ENCODE measurements at places on chromosomes 5 and 9.

DNA sequence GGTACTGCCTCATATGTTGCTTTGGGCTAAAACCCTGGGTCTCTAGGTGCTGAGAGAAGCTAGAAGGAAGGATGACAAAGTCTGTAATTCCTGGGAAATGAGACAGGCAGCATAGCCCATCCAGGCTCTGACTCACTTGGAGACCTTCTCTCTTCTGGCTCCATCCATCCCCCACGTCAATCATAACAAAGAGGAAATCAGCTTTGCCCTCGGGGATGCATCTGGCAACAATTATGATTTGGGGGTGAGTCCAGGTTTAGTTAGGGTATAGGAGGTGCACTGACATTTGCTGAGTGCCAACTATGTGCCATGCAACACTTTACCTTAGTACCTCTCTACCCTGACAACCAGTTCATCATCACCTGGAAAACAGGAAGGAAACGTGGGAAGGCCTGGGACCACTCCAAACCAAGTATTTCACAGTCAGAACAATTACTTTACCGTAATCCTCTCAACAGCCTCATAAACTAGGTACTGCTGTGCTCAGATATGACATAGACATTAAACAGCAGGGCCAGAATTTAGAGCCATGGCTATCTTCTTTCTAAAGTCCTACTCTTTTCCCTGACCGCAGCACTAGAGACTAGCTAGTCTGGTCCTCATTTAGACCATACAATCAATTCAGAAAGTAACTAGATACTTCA, 39.1 kb upstream of the GZMA start:
- no peak for DNase-seq

DNA sequence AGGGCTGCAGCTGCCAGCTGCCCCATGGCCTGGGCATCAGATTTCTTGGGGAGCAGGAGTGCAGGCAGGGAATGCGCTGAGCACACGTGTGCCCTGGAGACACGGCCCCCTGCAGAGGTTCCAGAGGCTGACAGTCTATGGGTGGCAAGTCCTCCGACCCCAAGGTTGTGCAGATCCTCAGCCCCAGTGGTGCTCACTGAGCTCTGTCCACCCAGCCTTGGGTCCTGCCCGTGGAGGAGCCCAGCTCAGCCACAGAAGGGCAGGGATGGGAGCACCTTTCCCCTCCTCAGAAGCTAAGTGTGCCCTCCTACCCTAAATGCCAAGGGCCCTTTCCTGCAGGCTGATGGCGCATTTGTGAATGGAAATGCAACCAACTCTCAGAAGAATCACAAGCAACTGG, 341.0 kb downstream of the IRX2 start:
- DNase-seq: no peak

DNA sequence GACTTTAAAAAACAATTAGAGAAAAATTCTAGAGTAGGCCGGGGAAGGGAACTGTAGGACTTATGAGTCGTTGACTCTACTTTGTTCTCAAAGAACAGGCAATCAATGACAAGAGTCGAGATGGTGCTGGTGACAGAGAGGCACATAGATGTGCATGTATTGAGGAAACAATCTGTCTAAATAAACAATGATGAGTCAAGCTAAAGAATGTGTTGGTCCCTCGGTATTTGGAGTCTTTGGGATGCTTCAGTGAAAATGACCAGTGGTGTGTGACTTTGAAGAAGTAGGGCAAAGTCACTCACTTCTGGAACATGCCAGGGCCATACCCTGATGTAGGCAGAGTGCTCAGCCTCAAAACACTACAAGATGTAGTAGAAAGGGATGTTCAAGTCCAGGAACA, 288.1 kb upstream of the PANK3 start:
- no peak for DNase-seq

DNA sequence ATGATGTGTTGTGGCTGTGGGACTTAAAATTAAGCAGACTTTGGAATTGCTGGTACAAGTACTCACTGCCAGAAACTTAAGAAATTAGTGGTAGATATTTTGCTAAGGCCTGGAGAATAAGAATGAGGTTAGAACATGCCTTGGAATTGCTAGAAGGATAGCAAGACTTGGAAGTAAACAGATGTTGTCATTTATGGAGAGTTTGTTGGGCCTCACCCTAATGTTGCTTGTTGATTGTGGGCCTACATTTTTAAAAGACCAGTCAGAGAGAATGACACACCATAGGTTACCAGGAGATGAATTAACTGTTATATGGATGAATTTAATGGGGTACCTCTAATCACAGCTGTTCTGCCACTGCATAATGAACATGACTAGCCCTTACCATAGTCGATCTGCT, 120.1 kb upstream of the GAS1 start:
- no peak for DNase-seq

DNA sequence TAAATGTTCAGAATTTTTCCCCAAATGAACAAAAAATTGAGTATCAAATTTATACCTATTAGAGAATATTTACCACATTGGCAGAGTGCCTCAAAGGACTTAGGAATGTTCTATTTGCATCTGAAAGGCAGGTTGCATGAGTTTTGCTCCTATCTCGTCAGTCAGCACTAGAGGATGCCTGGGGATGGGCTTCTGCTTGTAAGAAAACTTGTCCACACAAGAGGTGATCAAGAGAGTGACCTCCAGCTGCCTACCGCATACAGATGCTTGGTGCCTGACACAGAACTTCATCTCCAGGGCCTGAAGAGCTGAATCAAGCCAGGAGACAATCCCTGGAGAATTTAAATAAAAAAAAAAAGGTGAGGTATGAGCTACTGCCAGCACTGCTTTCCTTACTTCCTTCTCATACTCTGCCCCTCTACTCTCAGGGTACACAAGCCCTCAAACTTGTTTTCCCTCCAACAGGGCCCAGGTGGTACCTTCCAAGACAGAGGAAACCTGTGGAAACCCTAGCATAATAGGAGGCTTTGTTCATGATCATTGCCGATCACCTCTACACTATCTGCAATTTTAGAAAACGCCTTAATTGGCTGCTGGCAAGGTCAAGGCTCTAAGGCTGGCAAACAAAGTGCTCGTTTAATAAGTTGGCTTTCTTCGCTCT, 166.6 kb downstream of the ELAVL2 start:
- DNase-seq: no peak

GRCh38 chr9:7287986-7288385, 511.6 kb downstream of the DMAC1 start:
- DNase-seq: no peak

GRCh38 chr5:119357808-119358529, 2.1 kb downstream of the TNFAIP8 start:
- DNase-seq: no peak

All from stimulated activated CD4-positive, alpha-beta T cell treated with anti-CD3 and anti-CD28 coated beads, Interleukin-1b, Interleukin-23, amount 100 ng/mL, for 1 hour (primary cell).